ENCODE measurements at places on chromosomes 2 and 18. TPM values are rescaled to one million over a fixed set of nuclear protein-coding genes. Genes with fewer than 3 reads are reported as not detected.

GRCh38 chr2:18047896-18048657 lies 169.6 kb downstream of the KCNS3 start:
- no peak for DNase-seq

- DNase-seq, result no peak
These were observed 202.6 kb downstream of the LDLRAD4 start for GRCh38 chr18:13420969-13421686.

The UGT1A6 gene
- not detected for total RNA-seq

DNA sequence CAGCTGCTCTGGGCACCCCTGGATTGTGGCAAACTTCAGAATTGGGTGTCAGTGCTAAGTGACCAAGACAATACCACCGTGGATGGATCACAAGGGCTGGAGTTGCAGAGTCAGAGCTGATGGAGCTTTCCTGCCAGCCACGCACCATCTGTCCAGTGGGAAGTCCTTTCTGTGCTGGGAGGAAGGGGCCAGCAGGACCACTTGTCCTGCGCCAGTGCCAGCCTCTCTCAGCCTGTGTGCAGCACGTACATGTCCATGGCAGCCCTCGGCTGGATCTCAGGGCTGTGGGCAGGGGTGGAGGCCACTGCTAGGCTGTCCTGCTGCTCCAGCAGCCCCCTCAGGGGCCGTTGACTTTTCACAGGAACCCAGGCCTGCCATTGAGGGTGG lies 33.3 kb downstream of the RAB31 start:
- DNase-seq, result no peak

The CCBE1 gene
- total RNA-seq, result 0.08 TPM

GRCh38 chr18:65753520-65753919 lies 2.7 kb downstream of the CDH7 start:
- no peak for DNase-seq

- DNase-seq, result no peak
These were observed 334.3 kb downstream of the FIGN start for GRCh38 chr2:163401481-163401880.

- no peak for DNase-seq
These were observed 98.0 kb downstream of the MARCHF4 start for GRCh38 chr2:216274194-216274840.

The FAM237A gene
- total RNA-seq, result not detected

- no peak for DNase-seq
These were observed 46.3 kb downstream of the ZNF519 start for GRCh38 chr18:14085770-14086457.

- no peak for DNase-seq
These were observed 8.6 kb downstream of the ALPI start for GRCh38 chr2:232464544-232464885.

DNA sequence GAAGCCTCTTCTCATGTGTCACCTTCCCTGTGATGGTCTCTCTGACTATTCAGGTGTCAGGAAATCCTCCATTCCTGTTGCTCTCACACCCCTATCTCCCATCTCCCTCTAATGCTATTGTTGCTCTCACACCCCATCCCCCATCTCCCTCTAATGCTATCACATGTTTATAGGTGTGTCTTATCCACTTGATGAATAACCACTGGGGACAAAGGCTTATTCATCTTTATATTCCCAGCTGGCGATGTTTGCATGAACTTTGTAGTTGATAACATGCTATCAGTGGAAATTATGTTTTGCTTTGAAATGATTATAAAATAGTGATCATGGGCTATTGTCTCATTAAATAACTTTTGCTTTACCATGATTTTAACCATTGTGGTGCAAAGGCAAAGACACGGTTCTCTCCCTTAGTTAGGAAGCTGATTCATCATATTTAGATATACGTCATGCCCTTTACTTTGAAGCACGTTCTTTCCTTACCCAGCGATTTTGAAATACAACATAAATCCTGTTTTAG lies 220.5 kb downstream of the PMAIP1 start:
- no peak for DNase-seq
